CD4-positive, alpha-beta T cell treated with Interleukin-17A for 4 hours (primary cell): ENCODE measurements at places on chromosomes 1 and 21.

DNA sequence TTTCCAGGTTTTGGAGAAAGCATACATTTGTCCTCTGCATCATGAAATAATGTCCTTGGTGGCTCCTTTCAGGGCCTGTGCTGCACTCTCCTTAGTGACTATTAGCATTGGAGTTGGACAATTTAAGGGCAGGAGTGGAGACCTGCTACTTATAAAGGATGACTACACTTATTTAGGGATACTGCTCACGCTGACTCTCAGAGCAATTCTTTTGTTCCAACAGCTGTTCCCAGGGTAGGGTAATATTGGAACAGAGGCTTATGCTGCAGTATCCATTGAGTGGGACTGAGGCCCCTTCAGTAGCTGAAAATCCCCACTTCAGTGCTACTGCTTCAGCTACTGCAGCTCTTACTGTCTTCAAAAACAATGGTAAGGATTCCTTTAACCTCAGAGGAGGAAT, 84.6 kb downstream of the GPR88 start:
- no peak for DNase-seq

GRCh38 chr21:27572696-27573095, 605.8 kb upstream of the ADAMTS5 start:
- no peak for DNase-seq

DNA sequence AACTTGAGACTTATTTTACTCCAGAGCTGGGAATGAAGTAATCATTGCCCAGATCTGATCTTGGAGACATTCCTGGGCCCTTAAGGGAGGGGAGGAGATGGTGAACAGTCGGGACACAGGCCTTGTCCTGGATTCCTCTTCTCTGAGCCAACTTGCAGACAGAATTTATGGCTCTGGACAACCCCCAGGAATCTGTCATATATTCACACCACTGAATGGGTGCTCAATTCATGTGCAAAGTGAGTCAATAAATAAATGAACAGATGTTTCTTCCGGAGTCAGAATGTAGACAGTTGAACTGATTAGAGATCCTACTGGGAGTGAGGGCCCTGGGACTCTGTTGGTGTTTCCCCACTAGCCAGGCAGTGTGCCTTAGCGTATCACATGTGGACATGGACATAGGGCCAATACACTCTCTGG, 2.6 kb downstream of the TUFT1 start:
- DNase-seq, result no peak

GRCh38 chr1:54415533-54415932, 9.3 kb upstream of the SSBP3 start:
- no peak for DNase-seq

GRCh38 chr1:15390667-15391066, 19.0 kb upstream of the EFHD2 start:
- no peak for DNase-seq

GRCh38 chr1:153567621-153568366, 2.1 kb upstream of the S100A2 start:
- peak; percentile 34 for DNase-seq

DNA sequence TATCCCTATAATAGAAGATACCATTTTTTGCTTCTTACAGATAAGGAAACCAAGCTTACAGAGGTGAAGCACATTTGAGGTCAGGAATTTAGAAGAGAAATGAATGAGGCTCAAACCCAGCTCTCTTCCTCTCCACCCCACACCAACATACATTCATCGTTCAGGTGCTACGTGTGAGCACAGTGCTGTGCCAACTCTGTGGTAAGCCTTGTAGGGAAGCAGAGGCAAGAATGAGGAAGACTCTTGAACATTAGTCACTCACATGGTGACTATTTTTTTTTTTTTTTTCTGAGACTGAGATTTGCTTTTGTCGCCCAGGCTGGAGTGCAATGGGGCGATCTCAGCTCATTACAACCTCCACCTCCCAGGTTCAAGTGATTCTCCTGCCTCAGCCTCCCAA, 314.0 kb downstream of the NTNG1 start:
- DNase-seq, result no peak

DNA sequence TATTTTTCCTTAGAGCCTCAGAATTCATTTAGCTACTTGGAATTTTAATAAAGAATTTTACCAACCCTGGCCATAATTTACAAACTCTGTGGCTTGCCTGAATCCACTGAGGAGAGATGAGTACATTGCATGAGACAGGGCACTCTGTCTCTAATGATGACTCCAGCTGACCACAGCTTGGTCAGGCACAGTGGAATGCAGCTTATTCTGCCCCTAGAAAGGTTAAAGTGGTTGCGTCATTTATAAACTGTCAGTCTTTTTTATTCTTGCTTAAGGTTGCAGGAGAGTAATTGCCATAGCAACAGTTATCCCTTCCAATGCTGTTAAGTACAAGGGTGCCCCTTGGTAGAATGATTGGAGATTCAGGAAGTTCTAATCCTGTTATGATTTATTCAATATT, 28.3 kb downstream of the PDE4B start:
- no peak for DNase-seq

DNA sequence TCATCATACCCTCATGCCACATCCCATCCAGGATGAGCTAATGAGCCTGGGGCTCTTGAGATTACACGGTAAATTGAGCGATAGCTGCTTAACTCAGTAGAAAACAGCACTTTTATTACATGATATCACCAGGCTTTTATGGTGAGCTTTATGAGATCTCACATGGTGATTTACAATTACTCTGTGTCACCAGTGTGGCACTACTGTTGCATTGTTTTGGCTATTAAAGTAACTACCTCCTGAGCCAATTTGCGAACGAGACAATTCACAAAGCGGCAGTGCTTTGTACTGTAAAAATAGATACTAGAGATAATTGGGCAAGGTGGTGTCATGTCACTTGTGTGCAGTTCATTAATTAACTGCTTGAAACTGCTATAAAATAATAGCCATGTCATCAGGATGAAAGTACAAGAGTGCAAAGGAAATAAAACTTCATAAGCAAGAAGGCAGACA, 767.7 kb upstream of the ADGRL2 start:
- DNase-seq, result no peak

DNA sequence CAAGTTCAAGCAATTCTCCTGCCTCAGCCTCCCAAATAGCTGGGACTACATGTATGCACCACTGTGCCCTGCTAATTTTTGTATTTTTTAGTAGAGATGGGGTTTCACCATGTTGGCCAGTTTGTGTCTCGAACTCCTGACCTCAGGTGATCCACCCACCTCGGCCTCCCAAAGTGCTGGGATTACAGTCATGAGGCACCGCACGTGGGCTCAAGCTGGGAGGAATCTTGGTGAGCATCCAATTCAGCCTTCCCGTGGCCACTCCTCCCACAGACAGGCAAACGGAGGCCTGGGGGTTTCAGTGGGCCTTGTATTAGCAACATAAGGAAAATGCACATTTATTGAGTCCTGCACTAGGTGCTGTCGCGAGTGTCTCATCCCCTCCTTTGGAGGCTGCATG, 24.5 kb upstream of the VWA5B1 start:
- no peak for DNase-seq

DNA sequence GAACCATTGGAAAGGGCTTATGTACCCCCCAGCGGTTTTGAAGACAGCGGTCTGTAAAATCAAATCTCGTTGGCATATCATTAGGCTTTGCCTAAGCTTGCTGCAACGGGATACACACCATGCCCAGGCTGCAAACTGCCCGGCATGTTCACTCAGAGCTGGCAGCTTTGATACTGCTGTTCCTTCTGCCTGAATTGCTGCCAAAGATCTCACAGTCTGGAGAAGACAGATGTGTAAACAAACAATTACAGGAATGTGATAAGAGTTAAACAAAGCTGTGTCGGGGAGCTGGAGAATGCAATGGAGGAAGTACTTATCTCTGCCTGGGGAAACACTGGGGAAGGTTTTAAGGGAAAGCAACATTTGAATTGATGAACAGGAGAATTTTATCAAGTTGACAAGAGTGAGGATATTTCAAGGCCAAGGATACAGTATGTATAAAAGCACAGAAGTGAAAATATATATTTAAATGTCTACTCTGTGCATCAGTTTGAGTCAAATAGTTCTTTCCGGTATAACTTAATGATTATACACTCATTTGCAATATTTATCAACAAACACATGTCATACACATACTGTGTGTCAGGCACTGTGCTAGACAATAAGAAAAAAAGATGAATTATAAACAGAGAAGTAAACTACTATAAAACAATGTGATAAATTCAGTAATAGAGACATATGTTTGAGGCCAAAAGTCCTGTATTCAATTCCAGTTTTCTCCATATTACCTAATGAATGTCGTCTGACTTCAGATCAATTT, 29.9 kb downstream of the CHML start:
- DNase-seq, result no peak

- DNase-seq, result no peak
These were observed 48.8 kb downstream of the DDR2 start for GRCh38 chr1:162681122-162681436.

DNA sequence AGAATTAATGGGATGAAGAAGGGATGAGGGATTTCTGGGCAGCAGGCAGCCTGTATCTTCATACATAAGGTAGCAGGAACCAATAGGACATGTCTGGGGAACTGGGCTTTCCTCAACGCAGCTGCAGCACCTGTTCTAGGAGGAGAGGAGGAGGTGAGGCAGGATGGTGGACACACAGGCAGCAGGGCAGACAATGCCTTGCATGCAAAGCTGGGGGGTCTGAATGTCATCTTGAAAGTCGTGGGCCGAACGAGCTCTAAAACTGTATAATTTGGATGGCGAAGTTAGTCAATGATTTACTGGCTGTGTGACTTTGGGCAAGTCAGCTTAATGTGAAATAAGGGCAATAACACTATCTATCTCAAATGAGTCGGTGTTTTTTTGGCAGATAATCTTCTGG, 124.4 kb downstream of the BEND5 start:
- no peak for DNase-seq

DNA sequence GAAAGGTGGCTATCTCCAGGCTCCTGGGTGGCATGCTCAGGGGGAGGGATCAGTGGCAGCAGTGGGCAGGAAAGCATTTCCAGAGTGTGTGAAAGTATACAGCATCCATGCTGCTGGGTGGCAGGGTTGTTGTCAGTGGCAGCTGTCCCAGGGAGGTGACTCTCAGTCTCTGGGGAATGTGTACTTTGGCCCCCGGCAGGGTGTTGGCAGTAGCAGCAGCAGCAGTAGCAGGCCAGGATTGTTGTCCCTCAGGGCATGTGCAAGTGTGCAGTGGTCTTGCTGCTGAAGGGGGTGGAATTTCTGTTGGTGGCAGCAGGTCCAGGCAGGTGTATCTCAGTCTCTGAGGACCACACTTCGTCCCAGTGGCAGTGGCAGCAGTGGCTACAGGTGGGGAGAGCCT, 71.7 kb upstream of the GUCA2B start:
- DNase-seq, result no peak

- DNase-seq, result no peak
These were observed 29.1 kb downstream of the TBX15 start for GRCh38 chr1:118958937-118959631.

DNA sequence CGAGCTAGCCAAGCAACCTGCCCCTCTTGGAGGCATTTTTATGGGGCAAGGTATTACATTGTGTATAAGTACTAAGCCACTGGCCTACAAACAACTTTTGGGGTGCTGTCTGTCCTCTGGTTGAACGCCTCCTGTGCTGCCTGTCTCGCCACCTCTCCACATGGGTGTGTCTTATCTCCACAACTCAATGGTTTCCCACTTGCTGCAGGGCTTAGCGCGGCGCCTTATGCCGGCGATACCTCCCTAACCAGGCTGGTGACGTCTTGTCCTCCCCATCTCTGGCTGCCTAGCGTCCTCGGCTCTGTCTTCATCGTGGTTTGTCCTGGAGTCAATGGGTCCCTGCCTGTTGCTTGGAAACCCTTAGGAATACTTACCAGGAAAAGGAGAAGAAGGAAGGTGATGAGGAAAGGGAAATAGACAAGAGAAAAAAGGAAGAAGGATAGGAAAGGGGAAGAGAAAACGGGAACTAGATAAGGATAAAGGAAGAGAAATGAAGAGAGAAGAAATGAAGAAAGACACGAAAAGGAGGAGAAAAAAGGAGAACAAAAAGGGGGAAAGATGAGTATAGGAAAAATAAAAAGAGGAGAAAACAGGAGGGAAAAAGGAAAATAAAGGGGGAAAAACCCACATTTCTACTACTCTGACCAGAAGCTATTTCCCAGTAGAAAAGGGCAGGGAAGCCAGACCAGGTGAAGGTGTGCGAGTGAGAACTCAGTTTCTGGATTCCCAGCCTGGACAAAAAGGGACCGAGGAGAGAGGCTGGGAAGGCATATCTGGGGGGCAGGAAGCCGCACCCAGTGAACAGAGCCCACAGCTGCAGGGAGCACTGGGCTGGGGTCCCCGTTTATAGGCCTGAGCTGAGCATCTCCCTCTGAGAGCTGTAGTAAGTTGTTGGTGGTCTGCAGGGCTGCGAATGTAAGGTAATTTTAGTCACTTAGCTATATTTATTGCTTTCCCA, 86.2 kb downstream of the CLIC6 start:
- DNase-seq, result no peak

GRCh38 chr1:160640359-160641123, 6.3 kb downstream of the SLAMF1 start:
- no peak for DNase-seq

- DNase-seq, result no peak
These were observed 417.1 kb upstream of the NFIA start for GRCh38 chr1:60665311-60665710.

GRCh38 chr1:227260433-227260832, 57.9 kb downstream of the CDC42BPA start:
- DNase-seq, result no peak

GRCh38 chr1:184424157-184424556, 37.3 kb downstream of the C1orf21 start:
- no peak for DNase-seq

GRCh38 chr1:14267991-14268390, 330.5 kb upstream of the KAZN start:
- DNase-seq, result no peak

- DNase-seq, result no peak
These were observed 1222.1 kb upstream of the NCAM2 start for GRCh38 chr21:19776076-19776475.

DNA sequence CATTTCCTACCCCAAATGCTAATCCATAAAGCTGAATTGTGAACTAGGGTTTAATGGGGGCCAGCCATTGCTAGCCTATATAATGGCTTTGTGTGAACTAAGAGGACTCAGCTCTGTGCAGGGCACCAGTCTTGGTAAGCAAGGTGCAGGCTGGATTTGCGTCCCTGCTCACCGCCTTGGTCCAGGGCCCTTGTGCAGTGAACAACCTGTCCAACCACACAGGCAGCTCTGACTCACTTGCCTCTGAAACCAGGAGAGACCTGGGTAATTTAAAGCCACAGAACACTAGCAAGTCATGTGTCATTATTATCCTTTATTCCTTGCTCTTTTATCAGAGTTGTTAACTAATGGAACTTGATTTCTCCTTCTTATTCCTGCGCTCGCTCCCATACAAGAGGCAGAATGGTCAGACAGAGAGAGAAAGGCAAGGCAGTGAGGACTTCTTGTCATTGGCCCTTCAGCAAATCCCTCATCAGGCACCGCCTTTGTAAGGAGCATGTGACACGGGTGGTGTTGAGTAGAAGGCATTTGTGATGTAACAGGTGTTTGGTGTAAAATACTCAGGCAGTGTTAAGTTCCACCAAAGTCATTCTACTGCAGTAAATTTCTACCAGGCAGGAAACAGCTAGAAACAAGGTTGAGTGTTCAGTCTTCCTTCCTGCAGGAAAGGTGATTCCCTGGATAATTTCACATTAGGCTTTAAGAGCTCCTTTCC, 67.3 kb upstream of the OLIG2 start:
- no peak for DNase-seq

- no peak for DNase-seq
These were observed 4.5 kb downstream of the POLR3C start for GRCh38 chr1:145828367-145829026.

- no peak for DNase-seq
These were observed 606.3 kb downstream of the NUF2 start for GRCh38 chr1:163928069-163928468.

GRCh38 chr21:46202592-46203202, 18.4 kb upstream of the SPATC1L start:
- no peak for DNase-seq
